Activated CD4-positive, alpha-beta T cell treated with anti-CD3 and anti-CD28 coated beads, Interleukin-2, Interleukin-4, amounts not matched to agents 100 ng/mL and 50 ng/mL, durations not matched to agents 16 hours and 8 hours (primary cell): ENCODE measurements at places on chromosomes 1 and 21.

- no peak for DNase-seq
Measured at GRCh38 chr1:58576727-58577653, at the start of gene TACSTD2. TSS of gene TACSTD2 (minus strand) at chr1:58577252. CDS start at chr1:58577156, 96 bp downstream.

- DNase-seq, result peak; percentile 94
Measured at GRCh38 chr1:116763116-116763786, 9.0 kb downstream of the CD2 start.

DNA sequence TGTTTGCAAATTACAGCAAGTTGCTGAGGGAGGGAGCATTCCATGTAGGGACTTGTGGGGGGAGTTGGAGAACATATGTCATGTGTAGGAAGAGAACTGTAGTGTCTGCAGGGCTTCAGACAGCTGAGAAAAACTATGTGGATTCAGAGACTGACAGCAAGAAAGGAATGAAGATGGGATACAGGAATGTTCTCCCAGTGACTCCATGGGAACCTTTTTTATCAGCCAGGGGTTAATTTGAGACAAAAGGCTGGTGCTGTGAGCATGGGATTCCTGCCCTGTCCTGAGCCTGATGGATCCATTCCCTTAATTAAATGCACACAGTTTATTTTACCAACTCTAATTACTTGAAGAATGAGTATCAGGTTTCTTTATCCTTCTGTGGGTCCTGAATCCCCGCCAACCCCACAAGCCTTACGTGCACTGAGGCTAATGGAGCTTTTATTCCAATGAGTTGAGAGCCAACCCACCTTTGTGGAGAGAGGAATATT is 26.5 kb upstream of the PLXNA2 start:
- DNase-seq, result no peak

- no peak for DNase-seq
Measured at GRCh38 chr1:39910263-39910662, 8.5 kb upstream of the MYCL start.

- DNase-seq, result no peak
Measured at GRCh38 chr1:17559615-17560419, 20.3 kb downstream of the ARHGEF10L start.

DNA sequence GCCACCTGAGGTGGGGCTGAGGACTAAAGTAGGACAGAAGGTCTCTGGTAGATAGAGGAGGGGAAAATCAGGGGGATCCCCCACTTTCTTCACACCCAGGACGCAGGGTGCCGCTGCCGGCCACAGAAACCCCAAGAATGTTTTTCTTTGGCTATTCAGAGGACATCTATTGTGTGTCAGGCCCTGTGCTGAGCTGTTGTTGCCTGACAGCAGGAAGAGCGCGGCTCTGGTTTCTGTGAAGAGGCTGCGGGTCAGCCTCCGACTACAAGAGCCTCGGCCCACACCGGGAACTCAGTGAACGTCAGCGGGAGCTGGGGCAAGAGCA is 407 bp upstream of the PIGV start:
- peak; percentile 87 for DNase-seq

DNA sequence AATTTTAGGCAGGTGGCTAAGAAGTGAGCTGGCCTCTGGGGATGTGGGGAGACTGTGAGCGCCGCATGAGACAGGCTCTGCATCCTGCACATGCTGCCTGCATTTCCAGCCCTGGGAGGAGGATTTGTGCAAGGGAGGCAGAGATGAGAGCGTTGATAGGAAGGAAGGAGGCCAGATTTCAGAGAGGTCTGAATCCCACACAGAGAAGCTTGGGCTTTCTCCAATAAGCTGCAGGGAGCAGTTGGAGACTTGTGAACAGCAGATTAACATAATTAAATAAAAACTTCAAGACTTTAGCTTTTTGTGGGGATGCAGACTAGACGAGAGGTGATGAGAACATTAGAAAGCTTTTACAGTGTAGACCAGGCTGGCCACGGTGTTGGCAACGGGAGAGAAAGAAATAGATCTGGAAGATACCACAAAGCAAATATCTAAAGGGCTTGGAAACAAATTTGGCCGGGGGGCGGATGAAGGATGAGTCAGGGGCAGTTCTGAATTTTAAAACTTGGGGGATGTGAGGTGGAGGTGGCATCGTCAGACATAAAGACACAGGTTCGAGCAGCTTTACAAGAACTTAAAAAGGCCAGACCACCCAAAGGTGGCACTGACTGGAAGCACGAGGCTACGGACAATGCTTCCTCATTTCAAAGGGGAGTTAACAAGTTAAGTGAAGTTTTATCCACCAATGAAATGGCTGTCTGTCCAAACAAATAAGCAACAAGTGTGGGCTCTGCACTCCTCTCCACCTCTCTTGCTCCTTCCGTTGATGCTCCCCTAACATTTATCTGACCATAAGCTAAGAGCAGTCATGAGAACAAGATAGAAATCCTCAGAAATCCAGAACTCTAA is 57.0 kb downstream of the HIVEP3 start:
- no peak for DNase-seq

GRCh38 chr1:53949023-53949990 is 3.2 kb downstream of the LRRC42 start:
- DNase-seq, result no peak

DNA sequence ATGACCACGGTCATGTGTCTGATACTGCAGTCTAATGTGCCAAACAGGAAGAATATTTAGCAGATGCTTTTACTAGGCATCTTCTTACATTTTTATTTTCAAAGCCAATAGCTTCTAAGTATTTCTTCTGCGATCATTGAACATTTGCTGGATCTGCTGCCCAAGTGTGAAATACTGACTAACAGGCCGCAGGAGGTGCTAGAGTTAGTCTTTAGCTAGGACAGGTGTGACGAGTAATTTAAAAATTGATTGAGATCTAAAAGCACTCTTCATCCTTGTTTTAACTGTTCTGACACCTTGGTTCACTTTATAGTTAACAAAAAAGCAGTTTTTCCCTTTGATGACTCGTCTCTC is 748 bp upstream of the FAM78B start:
- DNase-seq, result peak; percentile 2

DNA sequence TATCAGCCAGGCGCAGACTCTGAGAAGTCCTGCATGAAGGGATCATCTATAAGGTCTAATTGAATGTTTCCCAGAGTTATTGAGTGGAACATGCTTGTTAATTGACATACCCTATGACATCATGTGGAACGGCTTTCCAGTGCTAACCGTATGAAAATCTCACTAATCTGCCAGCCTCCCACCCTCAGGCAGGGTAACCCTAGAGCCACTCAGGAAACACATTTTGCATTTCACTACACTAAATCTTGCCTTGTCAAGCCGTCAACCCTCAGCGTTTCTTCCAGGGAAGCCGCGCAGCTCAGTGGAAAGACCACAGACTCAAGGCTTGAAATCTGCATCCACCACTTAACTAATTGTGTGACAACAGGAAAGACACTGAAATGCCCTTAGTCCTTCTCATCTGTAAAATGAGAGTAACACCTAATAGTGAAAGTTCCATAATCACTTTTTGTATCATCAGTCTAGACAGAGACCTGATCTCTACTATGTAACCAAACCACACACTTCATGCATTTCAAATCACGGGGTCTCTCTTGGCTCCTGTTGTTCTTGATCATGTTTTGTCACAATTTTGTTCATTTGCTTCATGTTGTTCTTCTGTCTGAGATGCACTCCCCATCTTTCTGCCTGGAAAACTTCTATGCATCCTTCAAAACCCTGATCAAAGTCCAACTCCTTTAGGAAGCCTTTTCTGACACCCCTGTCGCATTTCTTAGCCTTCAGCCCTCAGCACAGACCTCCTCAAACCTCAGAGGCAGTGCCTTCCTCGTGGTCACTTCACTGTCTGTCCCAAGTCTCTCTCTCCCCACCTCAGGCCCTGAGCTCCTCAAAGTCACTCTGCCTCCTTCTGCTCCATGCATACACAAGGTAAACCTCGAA is 246.5 kb downstream of the TOMM20 start:
- peak; percentile 80 for DNase-seq

- DNase-seq, result no peak
Measured at GRCh38 chr1:233654658-233655280, 40.9 kb downstream of the KCNK1 start.

DNA sequence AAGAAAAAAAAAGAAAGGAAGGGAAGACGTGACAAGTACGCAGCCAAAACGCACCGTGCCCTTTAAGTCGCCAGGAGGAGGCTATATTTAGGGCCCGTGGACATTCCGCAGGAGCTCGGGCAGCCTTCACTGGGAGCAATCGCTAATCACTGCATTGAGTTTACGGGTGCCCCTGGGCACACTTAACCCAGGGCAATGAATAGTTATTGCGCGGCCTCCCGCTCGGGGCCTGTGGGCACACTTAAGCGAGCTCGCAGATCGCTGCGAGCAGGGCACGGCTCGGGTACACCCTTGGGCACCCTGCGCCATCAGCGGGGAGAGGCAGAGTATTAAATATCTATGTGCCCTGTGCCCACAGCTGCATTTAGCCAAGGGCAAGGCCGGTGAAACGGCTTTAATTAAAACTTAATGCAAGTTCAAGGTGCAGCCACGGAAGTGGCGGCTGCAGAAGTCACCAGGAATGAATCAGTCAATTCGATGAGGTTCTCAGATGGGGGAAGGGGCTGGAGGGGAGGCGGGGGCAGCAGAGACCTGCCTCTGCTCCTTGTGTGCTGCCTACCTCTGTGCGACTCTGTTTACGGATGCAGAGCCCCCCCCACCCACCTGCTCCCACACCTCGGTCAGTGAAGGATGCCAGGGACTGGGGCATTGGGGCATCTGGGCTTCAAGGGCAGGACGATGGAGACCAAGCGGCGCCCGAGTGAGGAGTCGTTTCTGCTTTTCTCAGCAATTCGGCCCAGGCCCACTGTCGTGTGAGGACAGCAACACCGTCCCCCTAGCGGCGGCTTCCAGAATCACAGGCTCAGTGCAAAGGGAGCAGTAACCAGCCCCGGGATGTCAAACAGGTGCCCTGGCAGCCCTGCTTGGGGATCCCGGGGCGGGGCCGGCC is 51.8 kb upstream of the TARDBP start:
- peak; percentile 86 for DNase-seq

GRCh38 chr1:107076841-107077240 is 20.4 kb downstream of the PRMT6 start:
- DNase-seq, result no peak

DNA sequence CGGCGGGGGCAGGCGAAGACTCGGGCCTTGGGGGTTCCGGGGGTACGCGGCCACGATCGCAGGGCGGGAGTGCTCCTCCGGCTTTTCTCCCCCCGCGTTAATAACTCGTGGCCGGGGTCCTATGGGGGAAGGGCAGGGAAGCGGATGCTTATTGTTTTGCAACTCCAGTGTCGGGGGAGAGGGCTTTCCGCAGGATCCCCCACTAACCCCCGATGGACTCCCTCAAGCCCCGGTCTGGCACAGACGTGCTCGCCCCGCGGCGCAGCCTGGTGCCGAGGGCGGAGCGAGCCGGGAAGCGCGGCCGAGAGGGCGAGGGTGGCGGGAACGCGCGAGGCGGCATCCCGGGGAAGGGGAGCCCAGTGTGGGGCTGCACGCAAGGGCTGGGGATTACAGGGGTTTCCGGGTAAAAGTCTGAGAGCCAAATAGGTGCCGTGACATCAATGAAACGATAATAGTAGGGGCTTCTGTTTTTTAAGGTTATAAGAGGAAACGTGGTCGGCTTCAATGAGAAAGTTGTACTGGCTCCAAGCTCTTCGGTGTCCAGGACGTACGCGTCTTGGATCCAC is 772 bp downstream of the UCK2 start:
- peak; percentile 59 for DNase-seq

- no peak for DNase-seq
Measured at GRCh38 chr1:220290140-220290761, 18.0 kb upstream of the RAB3GAP2 start.

GRCh38 chr1:117176579-117176978 is 34.1 kb downstream of the VTCN1 start:
- DNase-seq, result no peak

GRCh38 chr21:20822666-20823065 is 175.5 kb upstream of the NCAM2 start:
- no peak for DNase-seq

DNA sequence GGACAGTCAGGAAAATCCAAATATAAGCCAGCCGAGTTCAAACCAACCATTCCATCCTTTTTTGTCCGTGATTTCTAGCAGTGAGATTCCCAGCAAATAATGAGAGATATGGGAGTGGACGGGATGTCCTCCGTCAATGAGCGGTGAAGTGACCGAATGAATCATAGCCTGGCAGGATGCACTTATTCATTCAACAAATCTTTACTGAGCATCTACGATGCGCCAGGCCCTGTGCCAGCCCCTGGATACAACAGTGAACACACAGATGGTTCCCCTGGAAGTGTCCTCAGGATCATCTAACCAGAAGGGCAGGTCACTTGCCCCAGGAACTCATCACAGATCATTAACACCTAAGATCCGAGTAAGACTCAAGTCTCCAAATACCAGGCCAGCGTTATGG is 8.2 kb upstream of the PLEKHA6 start:
- DNase-seq, result no peak

DNA sequence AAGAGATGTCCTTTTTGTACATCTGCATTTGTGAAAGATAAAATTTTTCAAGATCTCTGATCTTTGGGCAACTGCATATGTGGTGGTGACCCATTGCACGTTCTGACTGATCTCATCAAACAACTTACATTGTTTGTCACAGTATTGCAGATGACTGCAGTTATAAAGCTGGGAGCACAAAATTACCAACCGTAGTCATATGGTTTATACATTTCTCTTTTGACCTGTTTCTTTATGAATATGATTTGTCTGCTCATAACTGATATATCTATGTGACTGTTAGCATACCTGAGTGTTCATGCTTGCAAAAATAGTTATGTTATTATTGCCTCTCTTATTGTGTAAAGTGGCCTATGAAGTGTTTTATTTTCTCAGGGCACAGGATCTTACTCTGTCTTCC is 43.7 kb upstream of the HMCN1 start:
- no peak for DNase-seq

DNA sequence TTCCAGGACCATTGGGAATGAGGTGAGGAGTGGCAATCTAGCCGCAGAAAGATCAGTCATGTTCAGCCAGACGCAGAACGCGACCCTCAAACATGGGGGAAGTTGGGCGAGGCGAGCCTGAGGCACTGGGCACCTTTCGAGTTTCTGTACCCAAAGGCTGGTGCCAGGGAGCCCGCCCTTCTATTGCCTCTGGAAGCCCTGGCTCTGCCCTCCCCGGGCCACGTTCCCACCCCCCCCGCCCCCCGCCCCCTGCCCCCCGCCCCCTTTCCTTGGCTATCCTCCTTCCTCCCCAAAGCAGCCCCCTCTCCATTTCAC is 2.2 kb upstream of the ZBTB7B start:
- DNase-seq, result no peak

- peak; percentile 72 for DNase-seq
Measured at GRCh38 chr1:158819461-158820443, 11.4 kb upstream of the MNDA start.

GRCh38 chr1:169312084-169312954 is 55.3 kb downstream of the NME7 start:
- peak; percentile 84 for DNase-seq
